Fibroblast of pulmonary artery (primary cell): ENCODE measurements at places on chromosomes 16 and 17.

GRCh38 chr17:70588003-70588402 lies 418.7 kb downstream of the KCNJ2 start:
- DNase-seq = no peak

- DNase-seq = no peak
Measured at GRCh38 chr16:74726716-74727115, 26.1 kb upstream of the MLKL start.

GRCh38 chr16:47142821-47143676 lies 696 bp downstream of the NETO2 start:
- DNase-seq = peak; percentile 74

DNA sequence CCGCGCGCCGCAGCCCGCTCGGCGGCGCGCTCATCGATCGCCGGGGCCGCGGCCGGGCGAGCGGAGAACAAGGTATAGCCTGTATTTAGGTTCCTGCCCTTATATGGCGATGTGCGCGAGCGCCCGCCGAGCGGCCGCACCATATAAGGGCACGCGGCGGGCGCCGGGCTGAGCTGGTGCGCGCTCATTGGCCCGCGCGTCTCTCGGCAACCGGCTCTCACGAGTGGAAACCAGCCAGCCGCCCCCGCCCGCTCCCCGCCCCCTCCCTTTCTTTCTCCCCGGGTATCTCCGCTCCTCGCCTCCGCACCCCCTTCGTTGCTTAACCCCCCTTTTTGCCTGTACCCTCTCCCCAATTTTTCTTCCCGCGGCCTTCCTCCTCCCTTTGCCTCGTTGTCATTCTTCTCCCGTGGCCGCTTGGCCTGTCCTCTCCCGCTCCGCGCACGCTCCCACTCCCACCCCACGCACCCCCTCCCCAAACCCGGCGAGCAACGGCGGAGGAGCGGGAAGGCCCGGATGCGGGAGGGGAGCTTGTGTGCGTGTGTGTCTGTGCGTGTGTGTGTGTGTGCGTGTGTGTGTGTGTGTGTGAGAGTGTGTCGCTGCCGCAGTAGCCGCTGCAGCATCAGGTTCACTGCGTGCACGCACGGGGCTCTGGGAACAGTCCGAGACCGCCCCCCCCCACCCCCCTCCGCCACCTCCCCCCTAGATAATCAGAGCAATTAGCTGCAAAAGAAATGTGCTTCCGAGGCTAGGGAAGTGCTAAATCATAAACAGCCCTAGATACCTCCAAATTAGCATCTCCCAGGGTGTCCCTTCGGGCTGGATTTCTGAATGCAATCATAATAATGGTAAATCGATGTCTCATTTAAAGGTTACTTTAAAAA lies 13.5 kb upstream of the CBX8 start:
- peak; percentile 76 for DNase-seq

DNA sequence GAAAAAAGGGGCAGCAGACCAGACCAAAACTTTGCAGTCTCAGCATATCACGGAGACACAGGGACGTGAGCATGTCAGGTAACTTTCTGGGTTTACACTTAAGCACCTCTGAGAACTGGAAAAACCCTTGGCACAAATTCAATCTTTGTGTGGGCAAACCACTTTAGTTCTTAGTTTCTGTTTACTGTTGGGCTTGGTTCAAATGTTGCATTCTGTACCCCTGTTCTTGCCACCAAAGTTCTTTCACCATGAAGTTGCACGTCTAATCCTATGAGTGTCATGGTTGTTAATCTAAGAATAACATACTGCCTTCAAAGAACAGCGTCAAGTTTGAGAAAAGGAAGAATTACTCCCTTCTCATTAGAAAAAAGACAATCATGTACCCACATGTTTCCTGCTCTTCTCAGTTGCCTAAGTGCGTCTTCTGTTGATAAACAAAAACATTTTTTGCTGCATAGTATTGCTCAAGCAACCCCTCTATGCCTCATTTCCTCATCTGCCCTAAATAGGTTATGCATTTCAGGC lies 11.6 kb downstream of the KRT33A start:
- peak; percentile 20 for DNase-seq

DNA sequence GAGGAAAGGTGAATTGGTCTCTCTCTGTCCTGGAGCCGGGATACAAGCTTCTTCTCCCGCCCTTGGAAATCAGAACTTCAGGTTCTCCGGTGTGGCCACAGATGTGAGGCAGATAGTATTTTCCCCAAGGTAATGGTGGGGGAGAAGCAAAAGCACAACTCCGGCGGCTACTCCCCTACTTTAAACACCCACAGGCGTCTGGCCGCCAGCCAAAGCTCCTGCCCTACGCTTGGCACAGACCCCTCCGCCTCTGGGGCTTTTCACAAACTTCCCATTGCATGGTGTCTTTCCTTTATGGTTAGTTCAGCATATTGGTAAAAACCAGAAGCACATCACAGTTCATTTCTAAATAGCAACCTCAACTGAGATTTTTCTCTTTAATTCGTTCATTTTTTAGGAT lies 39.4 kb upstream of the B4GALNT2 start:
- no peak for DNase-seq

DNA sequence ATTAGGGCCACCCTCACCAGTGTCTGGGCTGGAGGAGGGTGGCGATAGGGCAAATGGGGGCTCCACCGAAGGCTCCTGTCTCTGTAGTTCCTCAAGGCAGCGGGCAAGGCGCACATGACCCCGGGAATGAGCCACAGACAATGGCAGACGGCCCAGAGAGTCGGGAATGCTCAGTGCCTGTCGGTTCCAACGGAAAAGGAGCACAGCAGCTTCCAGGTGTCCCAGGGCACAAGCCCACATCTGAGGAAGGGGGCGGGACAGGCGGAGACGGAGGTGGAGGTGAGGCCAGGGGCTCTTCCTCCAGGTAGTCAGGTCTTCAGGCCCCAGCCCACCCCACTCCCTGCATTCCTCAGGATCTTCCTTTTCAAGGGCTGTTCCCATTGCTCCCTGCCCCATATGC lies 5.1 kb upstream of the SPAG7 start:
- no peak for DNase-seq

- no peak for DNase-seq
Measured at GRCh38 chr16:73912850-73913249, 383.8 kb upstream of the PSMD7 start.

- DNase-seq = no peak
Measured at GRCh38 chr16:75616521-75617010, 6.5 kb downstream of the ADAT1 start.

- no peak for DNase-seq
Measured at GRCh38 chr17:3708366-3708765, 12.4 kb upstream of the P2RX5 start.

GRCh38 chr17:55607731-55608341 lies 96.6 kb upstream of the SMIM36 start:
- peak; percentile 77 for DNase-seq

DNA sequence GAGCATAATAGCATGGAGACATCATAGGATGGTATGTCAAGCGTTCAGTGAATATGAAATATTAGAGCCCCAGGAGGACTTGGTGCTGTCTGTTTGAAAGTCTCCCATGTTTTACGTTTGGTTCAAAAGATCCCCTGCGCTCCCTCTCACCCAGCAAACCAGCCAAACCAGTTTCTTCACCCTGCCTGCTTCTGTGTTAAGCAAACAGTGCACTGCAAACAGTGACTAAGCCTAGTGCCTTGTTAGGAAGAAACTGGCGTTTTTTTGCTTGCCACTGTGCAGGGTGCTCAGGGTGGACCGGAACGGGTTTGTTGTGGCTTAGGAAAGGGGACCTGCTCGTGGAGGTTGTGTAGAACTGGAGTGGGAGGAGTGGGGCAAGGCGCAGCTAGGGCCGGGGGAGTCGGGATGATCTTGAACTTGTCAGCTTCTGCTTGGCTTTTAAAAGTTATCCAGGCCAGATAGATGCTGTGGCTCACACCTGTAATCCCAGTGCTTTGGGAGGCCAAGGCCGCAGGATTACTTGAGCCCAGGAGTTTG lies 7.7 kb downstream of the CDH1 start:
- DNase-seq = no peak

- DNase-seq = no peak
Measured at GRCh38 chr16:84595052-84595481, 22.8 kb downstream of the COTL1 start.

GRCh38 chr17:45260204-45260783 lies 1.6 kb downstream of the SPATA32 start:
- no peak for DNase-seq

DNA sequence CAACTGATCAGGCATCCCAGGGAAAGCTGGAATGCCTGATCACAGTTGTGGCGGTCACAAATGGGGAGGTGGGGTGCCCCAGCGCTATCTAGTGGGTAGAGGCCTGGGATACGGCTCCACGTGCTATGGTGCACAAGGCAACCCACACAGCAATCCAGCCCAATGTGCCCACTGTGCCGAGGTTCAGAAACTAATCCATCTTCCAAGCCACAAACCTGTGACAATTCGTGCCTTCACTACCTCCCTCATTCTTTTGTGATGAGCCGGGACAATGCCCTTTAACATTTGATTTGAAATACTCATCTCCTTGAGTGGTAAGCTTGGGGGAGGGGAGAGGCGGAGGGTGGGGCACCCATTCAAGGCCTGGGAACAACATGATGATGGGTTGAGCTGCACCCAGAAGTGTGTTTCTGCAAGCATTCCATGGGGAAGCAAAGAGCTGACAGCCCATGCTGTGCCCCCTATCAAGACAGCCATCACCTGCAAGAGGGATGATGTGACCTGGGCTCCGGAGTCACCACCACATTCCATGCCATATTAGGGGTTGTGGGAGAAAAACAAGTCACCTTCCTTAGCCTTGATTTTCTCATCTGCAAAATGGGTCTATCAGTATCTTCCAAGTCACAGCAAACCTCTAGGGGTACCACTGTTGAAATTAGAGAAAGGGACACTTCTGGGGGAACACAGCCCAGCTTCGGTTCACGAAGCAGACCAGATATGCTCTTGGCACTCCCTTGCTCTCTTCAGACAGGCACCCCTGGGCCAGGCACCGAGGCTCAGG lies 3.7 kb downstream of the ELOB start:
- no peak for DNase-seq

- no peak for DNase-seq
Measured at GRCh38 chr17:75380315-75380714, 25.2 kb downstream of the GRB2 start.

DNA sequence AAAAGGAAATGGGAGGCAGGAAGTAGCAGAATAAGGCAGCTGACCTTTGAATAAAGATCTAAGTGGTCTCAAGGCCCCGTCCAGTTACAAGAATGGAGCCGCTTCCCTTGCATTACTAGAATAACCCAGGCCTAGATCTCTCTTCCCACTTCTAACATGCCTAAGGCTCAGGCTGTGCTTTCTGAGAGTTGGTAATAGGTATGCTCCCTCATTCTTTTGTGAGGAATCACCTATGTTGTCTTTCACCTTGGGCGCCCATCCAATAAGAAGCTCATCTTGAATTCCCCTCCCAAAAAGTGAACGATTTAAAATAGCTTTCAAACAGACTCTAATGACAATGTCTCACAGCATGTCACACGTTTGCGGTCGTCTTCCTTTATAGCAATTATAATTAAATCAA lies 101.2 kb downstream of the KCNJ2 start:
- no peak for DNase-seq

DNA sequence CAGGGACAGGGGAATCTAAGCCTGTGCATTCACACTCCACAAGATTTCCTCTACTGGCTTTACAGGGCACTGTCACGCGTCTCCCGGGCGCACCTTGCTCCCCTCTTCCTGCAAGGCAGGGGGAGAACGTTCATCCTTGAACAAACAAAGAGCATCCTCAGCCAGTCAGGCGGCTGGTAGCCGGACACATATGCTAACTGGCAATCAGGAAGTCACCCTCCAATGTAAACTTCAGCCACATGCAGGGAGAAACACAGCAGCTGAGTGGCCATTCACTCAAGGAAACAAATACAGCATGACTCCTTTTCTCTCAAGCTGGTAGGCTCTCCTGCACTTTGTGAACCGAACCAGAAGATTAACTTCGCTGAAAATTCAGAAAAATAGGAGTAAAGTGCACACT lies 10.8 kb upstream of the HSBP1 start:
- no peak for DNase-seq

DNA sequence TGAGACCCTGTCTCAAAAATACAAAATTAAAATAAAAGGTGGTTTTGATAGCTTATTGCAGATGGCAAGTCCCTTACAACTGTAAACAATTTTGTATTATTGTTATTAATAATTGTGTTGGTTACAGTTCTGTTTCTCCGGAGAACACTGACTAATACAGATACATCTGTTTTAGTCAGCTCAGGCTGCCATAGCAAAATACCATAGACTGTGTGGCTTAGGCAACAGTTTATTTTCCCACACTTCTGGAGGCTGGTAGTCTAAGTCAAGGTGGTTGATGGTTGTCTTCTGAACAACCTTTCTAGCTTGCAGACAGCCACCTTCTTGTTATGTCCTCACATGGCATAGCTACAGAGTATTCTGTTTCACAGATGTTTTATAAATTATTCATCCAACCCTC lies 14.2 kb upstream of the IL21R start:
- DNase-seq = no peak

GRCh38 chr17:73936908-73937627 lies 266.4 kb upstream of the RPL38 start:
- DNase-seq = no peak

DNA sequence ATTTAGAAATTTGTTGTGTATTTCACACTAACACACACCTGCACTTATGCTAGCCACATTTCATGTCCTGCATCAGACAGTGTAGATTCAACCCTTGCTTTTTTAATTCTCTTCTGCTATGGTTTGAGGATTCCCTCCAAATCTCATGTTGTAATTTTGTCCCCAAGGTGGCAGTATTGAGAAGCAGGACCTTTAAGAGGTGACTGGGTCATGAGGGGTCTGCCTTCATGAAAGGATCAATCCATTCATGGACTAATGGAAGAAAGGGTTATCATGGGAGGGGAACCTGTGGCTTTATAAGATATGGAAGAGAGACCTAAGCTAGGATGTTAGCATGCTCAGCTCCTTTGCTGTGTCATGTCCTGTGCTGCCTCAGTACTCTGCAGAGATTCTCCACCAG lies 1032.2 kb downstream of the CDH11 start:
- DNase-seq = peak; percentile 43

DNA sequence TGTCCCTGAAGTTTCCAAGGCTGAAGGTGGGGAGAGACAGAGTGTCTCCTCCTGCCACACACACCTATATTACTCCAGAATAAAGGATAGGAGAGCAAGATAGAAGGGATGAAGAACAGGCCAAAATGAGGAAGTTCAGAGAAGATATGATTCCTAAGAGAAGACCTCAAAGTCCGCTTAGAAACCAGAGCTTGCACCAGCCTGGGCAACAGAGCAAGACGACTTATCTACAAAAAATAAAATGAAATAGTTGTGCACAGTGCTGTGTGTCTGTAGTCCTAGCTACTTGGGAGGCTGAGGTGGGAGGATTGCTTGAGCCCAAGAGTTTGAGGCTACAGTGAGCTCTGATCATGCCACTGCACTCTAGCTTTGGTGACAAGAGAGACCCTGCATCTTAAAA lies 128.2 kb downstream of the HS3ST3B1 start:
- no peak for DNase-seq

GRCh38 chr17:62808576-62808970 lies 459 bp upstream of the MARCHF10 start:
- DNase-seq = no peak

- peak; percentile 23 for DNase-seq
Measured at GRCh38 chr16:4663777-4664465, 29.4 kb upstream of the NUDT16L1 start.

DNA sequence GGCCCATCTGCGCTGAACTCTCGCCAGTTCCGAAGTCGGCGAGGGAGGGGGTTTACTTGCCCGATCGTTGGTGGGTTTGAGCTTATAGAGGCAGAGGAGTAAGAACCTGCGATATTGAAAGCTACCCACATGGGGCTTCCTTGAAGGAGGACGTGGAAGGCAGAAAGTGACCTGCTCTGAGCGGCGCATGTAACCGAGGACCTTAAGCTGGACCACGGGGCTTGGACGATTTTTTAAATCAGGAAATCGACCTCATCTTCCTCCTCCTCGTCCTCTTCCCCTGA lies 2.0 kb downstream of the PRAC2 start:
- no peak for DNase-seq
